ENCODE measurements at places on chromosomes 2 and 18.

DNA sequence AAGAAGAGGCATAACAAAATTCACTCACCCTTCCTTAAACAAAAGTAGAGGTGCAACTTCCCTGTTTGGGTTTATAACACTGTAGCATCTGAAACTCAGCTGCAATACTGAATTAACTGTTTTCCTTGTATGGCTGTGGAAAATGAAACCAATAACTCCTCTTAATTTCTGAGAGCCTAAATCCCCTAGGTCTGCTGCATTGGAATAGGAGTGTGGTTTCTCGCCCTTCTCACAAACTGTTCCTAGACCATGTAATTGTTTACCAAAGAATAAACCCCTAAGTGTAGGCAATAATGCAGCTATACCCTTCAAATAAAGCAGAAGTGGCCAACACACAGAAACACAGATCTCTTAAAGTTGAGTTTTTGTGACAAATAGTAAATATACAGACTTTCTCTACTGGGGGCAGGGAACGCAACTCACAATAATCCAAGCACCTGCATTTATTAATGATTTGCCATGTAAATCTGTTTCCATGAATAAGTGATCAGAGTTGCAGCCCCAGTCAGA, 52.0 kb downstream of the RASGRP3 start:
- DNase-seq, result no peak

DNA sequence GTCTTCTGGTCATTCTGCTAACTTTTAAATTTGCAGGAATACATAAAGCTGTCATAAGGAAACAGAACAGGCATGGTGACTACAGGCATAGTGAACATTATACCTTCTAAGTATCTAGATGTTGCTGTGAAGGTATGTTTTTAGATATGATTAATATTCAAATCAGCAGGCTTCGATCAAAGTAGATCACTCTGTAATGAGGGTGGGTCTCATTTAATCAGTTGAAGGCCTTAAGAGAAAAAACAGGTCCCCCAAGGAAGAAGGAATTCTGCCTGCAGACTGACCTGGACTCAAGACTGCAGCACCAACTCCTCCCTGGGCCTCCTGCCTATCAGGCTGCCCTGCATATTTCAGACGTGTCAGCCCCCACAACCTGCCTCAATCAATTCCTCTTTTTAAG, 104.0 kb downstream of the L3MBTL4 start:
- DNase-seq, result no peak

DNA sequence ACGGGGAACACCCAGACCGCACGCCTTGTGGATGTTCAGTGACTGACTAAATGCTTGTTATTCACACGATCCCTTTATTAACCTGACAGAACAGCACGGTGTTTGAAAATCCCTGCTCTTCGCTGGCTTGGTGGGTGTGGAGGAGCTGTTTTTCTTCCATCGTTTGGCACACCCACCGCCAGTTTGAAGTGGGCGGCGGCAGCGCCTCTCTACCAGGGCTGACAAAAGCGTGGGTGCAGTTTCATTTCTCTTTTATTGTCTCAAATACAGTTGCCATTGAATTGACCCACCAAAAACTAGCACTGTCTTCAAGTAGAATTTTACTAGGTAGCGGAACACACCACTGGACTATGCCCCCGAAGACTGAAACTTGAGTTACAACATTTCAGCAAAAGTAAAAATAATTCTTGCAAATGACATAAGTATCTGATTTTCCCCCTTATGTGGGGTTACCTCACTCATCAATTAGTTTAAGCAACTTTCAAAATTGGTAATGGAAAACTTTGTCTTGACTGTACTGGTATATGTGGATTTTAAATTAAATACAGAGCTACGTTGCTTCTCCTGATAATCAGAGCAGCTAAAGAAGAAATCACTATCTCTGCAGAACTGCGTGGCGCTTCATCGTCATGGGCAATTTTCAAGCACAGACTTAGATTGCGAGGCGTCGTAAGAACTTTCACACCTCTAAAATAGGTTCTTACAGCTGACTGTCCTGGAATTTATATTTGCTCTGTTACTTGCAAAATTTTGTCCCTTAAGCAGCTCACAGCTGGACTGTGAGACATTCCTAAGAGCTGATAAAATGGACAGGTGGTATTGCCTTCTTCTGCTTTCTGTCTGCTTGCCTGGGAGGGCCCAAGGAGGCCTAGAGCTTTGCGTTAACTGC, 60.9 kb downstream of the LDLRAD4 start:
- no peak for DNase-seq

DNA sequence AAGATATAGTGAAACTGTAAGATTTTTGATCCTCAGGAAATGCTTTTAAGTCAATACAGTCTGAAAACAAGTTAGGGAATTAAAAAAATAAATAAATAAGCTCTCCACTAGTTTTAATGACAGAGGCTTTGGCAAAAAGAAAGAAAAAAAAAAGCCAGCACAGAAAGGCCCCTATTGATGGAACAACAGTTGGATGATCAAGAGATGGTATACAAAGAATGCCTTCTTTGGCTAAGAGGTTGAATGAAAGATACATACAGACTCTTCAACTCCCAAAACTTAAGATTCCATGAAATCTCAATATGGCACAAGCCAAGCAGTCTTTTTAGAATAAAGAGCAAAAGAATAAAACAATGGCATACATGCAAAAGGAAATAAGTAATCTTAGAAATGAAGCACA, 64.0 kb upstream of the GALNT5 start:
- no peak for DNase-seq

GRCh38 chr2:9380702-9381628, 42.4 kb downstream of the ITGB1BP1 start:
- DNase-seq, result peak; percentile 28

DNA sequence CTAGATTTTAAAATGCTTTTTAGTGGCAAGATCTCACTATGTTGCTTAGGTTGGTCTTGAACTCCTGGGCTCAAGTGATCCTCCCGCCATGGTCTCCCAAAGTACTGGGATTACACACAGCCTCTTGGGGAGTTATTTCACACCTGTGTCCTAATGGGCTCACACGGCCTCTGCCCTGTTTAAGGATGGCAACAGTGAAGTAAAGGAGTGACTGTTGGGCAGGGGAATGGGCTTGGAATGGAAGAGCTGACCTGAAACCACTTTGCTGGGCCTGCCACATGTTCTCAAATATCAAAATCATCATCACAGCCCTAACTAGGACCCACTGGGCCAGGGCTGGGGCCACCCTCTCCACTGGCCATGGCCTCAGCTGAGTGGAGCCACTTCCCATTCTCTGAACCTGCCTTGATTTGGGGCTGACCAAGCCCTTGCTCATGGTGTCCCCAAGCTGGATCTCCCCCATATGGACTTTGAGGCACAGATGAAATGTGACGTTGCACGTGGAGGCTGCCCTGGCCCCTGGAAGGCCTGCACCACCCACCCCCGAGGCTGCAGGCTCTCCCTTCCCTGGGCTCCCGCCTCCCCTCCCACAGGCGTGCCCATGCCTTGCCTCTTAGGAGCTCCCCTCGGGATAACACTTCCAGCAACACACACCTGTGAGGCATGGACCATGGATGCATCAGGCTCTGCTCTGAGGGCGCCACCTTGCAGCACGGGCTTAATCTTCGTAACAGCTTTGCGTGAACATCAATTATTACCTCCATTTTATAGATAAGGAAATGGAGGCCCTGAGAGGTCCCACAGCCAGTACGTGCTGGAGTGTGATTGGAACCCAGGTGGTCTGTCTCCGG, 71.8 kb upstream of the SMAD7 start:
- DNase-seq, result no peak

GRCh38 chr2:144510294-144510991, 9.5 kb downstream of the ZEB2 start:
- no peak for DNase-seq

- no peak for DNase-seq
These were observed 64.2 kb downstream of the FARSB start for GRCh38 chr2:222591661-222592060.

- DNase-seq, result no peak
These were observed 62.2 kb downstream of the AGAP1 start for GRCh38 chr2:235556086-235556485.

- no peak for DNase-seq
These were observed 12.9 kb downstream of the IER3IP1 start for GRCh38 chr18:47163241-47163640.

GRCh38 chr18:59736061-59736460, 38.8 kb upstream of the CCBE1 start:
- no peak for DNase-seq

GRCh38 chr2:156333274-156333950, 891 bp upstream of the NR4A2 start:
- DNase-seq, result no peak

GRCh38 chr2:62149708-62150107, 46.2 kb upstream of the B3GNT2 start:
- DNase-seq, result no peak

DNA sequence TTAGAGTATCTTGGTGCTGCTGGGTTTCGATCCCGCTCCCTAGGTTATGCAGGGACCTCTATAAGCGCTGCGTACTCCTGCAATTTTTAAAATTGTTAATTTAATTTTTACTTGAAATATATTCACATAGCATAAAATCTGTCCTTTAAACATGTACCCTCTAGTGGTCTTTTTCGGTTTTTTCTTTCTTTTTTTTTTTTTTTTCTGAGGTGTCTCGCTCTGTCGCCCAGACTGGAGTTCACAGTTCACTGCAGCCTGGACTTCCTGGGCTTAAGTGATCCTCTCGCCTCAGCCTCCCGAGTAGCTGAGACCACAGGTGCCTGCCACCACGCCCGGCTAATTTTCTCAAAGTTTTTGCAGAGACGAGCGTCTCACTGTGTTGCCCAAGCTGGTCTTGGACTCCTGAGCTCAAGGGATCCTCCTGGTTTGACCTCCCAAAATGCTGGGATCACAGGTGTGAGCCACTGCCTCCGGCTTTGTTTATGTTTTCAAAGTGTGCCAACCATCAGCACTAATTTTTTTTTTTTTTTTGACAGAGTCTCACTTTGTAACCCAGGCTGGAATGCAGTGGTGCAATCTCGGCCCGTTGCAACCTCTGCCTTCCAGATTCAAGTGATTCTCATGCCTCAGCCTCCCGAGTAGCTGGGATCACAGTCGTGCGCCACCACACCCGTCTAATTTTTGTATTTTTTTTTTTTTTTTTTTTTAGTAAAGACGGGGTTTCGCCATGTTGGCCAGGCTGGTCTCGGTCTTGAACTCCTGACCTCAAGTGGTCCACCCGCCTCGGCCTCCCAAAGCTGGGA, 585 bp upstream of the MOB1A start:
- no peak for DNase-seq

GRCh38 chr2:55929476-55929875, 5.9 kb upstream of the EFEMP1 start:
- DNase-seq, result no peak

GRCh38 chr2:26455670-26456439, 22.1 kb downstream of the OTOF start:
- no peak for DNase-seq

DNA sequence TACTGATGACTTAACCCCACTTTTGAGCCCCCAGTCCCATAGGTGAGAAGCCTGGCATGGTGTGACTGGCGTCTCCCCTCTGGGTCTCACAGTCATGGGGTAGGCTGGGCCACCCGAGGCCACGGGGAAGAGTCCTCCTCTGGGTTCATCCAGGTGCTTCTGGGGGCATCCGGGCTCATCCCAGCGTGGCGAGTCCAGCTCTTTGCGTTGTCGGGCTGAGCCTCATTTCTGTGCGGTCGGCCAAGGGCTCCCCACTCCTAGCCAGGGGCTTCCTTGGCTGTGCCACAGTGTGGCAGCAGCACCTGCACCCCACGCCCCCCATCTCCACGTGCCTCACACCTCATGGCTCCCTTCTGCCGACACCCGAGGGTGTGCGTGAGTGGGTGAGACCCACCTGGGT, 27.6 kb upstream of the SNED1 start:
- DNase-seq, result peak; percentile 5
